ENCODE measurements at places on chromosomes 4 and X.

GRCh38 chr4:46266106-46266505, 123.8 kb downstream of the GABRA2 start:
- DNase-seq = no peak

GRCh38 chr4:26298198-26298947, 22.4 kb upstream of the RBPJ start:
- no peak for DNase-seq

GRCh38 chrX:14030174-14030530, 460 bp upstream of the GEMIN8 start:
- DNase-seq = no peak

DNA sequence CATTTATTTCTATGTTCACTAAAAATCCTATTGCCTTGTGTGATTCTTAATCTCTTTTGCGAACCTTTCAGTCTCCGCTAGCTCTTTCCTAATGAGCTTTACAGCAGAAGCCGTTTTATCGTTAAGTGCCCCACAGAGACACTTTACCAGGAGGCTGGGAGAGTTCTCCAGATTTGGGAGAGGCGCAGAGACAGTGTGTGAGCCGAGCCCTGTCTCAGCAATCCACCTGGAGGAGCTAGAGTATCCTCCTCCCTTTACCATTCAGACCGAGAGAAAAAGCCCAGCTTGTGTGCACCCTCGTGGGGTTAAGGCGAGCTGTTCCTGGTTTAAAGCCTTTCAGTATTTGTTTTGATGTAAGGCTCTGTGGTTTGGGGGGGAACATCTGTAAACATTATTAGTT, 54.9 kb upstream of the MTM1 start:
- DNase-seq = no peak

DNA sequence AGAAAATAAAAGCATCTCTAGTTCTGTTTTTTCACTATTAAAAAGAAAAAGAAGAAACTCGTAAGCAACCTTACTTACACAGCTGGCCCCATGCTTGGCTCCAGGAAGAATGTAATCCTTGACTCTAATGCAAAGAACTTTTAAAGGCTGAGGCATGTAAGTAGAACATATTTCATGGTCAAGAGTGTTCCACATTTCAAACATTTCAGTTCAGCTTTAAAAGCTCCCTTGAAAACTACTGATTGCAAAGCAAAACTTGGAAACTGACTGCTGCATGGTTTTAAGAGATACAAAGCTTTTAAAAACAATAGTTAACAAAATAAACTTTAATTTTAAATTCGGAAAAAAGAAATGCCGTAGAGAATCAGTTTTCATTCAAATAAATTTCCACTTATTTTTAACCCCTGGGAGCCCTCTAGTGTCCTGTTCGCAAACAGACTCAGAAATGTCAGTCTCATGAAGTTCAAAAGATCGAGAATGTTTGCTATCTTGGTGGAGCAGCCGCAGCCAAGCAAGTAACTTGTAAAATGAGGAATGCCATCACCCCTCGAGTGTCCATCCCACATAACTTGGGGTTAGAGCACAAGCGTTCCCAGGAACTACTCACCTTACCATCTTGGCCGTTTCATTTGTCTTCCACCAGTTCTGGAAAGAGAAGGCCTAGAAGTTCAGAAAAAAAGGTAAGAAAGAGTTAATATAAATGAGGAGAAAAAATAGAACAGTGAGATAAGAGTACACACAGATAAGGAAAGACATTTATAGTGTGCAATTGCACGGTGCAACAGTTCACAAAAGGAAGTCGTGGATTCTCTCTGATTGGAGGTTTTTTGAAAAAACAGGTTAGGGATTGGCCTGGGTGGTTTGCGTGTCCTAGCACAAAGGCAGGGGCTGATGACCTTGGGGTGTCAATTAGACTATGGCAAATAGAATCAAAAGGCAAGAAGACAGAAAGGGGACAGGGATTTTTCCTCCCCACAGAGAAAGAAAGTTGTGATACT, at the start of gene GASK1B:
TSS of gene GASK1B (minus strand) at position 765 of the 998 bp plus-strand sequence. CDS start 1,650 bp downstream, outside the sequence.
- DNase-seq = peak; percentile 33

DNA sequence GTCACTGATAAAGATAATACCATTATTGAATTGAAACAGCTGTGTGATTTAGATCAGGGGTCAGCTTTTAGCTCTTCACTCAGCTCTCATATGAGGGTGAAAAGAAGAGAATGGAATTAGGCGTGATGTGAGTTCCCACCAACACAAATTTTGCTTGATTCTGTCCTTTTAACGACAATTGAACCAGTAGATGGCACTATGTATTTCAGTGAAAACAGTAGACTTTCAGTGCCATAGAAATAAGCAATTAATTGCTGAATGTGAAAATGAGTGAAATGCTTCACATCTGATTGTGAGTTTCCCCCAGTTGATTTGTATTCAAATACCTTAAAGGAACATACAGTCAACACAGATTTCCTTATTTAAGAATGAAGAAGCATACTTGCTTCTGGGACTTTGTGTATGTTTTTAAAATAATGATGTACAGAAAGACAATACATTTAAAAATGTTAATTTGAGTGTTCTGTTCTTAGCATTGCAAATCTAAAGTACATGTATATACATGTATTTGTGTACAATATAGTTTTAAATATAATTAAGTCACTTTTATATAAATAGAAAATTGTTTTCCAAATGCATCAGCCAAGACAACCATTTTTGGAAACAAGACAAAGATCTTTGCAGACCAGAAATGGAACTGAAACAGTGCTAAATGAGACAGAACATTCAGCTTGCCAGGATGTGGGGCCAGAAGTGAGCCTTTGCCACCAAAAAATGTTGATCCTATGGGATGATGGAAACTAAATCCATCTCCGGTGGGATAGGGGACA, 178.8 kb downstream of the SNCA start:
- no peak for DNase-seq

Data from endothelial cell (in vitro differentiated cells).